ENCODE measurements at places on chromosomes 2 and 18.

- DNase-seq, result peak; percentile 62
These were observed 8.6 kb downstream of the MREG start for GRCh38 chr2:216004697-216005283.

GRCh38 chr18:53796040-53796729 lies 428.3 kb downstream of the MBD2 start:
- DNase-seq, result no peak

DNA sequence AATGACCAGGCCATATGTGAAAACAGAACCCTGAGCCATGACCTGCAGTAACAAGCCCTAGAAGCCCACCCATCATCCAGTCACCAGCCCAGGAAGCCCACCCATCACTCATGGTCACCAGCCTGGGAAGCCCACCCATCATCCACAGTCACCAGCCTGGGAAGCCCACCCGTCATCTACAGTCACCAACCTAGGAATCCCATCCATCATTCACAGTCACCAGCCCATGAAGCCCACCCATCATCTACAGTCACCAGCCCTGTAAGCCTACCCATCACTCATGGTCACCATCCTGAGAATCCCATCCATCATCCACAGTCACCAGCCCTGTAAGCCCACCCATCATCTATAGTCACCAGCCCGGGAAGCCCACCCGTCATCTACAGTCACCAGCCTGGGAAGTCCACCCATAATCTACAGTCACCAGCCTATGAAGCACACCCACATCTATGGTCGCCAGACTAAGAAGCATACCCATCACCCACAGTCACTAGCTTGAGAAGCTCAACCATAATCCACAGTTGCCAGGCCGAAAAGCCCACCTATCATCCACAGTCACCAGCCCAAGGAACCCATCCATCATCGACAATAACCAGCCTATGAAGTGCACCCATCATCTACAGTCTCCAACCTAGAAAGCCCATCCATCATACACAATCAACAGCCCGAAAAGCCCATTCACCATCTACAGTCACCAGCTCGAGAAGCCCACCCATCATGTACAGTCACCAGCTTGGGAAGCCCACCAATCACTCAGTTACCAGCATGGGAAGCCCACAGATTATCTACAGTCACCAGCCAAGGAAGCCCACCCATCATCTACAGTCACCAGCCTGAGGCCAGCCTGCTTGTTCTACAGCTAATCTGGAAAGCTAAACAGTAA lies 91.9 kb downstream of the TWIST2 start:
- DNase-seq, result no peak

GRCh38 chr18:37527395-37527794 lies 38.2 kb downstream of the CELF4 start:
- DNase-seq, result no peak

DNA sequence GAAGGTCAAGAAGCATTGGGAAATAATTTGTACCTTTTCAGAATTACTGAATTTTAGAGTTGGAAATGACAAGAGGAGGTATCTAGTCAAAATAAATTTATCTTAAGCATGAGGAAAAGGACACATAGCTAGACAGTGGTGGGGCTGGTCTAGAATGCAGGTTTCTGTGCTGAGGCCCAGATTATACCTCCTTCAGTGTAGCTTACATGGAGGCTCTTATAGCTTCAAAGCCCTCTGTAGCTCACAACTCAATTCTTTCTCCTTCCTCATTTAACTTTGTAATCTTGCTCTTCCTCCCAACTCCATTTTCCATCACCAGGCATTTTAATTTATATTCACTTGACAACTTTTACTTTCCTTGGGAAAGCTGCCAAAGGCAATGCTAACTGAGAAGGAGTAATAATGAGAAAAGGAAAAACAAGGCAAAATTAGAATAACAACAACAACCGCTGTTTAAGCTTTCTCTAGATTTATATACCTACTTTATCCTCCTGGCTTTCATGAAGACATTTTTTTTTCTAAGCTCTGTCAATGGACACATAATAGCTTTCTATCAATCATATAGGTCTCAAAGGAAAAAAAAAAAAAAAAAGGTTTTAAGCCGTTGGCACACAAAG lies 58.5 kb downstream of the CLHC1 start:
- DNase-seq, result no peak

DNA sequence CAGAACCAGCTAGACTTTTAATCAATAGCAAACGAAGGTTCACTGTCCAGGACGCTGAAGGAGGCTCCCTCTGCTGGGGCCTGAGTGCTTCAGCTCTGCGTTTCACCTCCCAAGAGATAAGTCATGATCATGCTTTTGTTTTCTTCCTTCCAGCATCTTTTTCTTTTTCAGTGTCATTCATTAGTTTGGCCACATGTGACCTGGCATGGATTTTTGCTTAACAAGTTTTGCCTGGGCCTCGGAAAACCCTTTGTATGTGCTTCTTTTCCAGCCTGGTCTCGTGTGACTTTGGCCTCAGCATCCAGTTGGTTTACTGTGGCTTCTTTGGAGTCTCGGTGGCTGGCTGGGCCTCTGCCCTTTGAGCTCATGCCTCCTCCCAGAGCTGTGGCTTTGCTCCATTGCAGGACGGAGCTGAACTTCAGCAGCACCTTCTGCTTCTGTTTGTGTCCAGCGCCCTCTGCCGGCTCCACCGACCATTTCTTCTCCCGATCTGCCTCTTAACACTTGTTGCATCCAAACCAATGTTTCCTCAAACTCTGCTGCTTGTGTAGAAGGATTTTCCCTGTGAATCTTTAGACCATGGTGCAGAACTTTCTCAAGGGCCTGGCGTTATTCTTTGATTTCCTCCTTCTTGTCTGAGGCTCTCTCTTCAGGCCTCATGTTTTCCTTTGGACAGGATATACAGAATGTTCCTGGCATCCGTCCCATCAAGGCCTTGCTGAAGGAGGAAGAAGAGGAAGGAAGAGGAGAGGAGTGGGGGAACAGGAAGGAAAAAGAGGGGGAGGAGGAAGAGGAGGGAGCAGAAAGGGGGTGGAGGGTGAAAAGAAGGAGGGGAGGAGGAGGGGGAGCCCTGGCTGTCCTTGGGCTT lies 23.6 kb upstream of the HES6 start:
- peak; percentile 78 for DNase-seq

DNA sequence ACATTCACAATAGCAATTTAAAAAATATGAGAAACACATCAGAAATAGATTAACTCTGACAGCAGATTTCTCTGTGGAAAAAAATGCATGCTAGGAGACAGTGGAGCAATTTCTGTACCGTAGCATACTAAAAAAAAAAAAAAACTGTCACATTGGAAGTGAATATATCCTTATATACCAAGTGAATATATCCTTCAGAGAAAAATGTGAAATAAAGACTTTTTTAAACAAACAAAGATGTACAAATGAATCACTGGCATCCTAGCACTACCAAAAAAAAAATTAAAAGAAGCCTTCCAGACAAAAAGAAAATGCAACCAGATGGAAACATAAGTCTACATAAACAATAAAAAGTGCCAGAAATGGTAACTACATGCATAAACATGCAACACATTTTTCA lies 169.4 kb downstream of the NBAS start:
- no peak for DNase-seq

- DNase-seq, result no peak
These were observed 99.4 kb downstream of the WDSUB1 start for GRCh38 chr2:159187106-159187505.

DNA sequence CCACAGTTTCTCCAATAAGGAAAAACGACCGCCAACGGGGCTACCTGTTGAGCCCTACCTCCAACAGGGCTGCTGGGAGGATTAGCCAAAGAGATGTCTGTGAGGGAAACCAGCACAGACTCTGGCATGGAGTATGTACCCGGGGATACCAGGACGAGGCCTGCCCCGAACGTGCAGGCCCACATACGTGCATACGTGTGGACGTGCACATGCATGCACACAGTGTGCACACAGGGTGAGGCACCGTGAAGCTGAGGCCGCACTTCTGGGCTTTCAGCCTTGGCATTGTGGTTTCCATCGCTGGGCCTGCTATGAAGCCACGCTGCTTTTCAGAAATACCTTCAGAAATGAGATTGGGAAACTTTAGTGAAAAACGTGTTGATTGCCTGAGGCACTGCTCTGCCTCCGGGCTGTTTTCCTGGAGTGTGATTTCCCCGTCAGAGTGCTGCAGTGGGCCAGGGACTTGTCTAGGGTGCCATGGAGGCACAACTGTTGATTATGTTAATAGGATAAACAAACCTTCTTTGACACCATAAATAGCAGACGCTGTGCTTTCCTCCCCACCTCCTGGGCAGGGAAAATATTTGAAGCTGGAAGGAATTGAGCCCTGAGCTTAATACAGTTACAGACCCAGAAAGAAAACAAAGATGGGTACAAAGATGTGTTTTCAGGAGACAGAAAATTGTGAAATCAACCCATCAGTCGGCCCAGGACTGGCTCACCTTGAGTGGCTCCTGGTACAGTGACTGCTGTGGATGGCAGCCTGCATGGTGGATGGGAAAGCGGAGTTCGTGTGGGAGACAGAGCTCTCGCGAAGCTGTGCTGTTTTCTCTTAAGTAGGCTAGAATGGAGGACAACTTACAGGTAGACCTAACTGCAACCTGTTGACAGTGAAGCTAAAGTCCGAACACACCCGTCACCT lies 182.3 kb downstream of the FAM210A start:
- no peak for DNase-seq

DNA sequence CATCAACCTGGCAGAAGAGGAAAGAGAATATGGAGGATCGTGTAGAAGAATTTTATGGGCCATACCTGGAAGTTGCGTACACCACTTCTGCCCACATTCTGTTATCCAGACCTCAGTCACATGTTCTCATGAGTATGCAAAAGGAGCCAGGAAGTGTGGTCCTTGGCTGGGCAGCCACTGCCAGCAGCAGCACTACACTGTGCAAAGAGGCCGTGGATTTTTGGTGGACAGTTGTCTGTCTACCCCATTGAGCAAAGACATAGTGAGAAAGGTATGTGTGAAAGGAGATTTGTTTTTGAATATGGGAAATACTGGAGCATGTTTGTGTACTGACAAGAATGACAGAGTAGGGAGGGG lies 68.1 kb downstream of the SDC1 start:
- no peak for DNase-seq

DNA sequence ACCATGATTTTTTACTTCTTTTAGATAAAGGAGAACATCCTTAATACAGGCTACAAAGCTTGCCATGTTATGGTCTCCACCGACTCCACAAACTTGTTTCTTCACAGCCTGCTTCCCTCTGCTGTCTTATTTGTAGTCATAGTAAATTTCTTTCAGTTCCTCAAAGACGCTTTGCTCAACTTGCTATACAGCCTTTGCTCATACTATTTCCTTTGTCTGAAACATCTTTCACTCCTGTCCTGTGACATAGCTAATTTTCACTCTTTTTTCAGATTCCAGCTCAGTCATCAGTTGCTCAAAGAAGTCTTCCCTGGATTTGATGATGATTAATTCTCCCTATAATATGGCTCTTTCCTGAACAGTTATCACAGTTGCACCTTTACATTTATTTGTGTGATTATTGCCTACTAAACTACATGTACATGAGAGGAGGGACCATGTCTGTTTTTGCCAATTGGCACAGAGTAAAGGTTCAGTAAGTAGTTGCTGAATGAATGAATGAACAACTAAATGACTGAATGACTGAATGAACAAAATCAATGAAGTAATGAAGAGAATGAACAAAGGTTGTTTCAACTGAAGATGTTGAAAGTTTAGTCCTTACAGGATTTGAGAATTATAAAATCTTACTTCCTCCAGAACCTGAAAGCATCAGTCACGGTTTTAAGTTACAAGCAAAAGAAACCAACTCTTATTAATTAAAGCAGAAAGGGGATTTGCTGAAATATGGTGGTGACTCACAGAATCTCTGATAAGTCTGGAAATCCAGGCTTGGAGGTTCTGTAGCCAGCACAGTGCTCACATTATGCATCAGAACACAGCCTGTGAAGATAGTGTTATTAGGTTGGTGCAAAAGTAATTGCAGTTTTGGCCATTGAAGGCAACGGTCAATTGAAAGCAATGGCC lies 186.4 kb upstream of the FAM98A start:
- DNase-seq, result peak; percentile 7

DNA sequence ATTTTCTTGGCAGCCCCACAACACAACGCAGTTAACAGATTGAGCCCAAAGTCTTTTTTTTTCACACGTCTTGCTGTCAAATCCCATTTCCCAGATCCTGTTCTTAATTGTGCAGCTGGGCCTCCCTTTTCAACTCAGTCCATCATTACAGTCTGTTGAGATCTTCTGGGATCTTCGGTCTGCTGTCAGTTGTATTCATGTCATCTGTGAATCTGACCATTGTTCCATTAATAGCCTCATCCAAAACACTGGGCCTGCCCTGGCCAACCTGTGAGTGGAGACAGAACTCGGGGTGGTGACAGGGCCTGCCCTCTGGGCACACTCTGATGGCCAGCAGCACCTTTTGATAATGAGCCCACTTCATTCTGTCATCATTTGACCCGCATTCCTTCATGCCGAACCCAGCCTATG lies 39.7 kb upstream of the SEMA4C start:
- DNase-seq, result no peak

- DNase-seq, result no peak
These were observed 98.2 kb upstream of the ASAP2 start for GRCh38 chr2:9108210-9108967.

DNA sequence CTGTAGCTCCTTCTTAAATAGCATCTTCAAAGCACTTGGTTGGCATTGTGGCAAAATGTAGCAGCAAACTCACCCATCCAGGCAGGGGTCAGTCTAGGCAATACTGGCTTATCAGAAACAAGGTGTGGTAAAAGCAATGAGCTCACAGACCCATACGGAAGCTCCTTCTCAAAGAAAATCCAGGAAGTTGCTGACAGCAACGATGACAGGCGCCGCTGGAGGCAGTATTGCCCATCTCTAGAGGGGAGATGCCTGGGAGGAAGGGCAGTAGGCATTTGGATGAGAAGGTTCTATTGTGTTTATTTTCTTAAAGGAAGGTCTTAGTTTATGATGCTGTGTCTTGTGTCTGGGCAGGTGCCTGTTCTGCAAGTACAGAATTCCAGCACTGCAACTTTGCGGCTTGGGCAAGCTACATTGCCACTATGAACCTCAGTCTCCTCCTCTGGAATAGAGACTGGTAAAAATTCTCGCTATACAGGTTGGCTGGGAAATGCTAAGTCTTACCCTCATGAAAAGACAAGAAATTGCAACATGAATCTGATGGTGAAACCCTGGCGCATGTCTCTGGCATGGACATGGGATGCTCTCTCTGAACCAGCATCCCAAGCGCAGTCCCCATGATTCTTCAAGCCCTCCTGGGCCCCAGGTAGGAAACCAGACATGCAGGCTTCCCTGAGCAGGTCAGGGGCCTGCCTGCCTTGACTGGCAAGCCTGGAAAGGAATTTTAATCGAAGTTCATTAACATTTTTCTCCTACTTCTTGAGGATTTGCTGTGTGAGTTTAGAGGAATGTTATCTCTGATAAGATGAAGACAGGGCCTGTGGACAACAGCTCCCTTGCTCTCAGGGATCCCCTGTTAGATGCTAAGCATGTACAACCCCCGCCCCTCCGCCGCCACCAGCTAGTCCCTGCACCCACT lies 156.0 kb downstream of the TFCP2L1 start:
- DNase-seq, result no peak

GRCh38 chr2:89850481-89850880 lies 1159.0 kb downstream of the RPIA start:
- DNase-seq, result no peak

- no peak for DNase-seq
These were observed 678.0 kb downstream of the RNF144A start for GRCh38 chr2:7595206-7595605.
